ENCODE measurements at places on chromosomes 7 and 10.
A peak's percentile ranks its signal among the peaks of the same experiment; 100 is the strongest.

- DNase-seq, result no peak
Observed at GRCh38 chr10:89909752-89910151, 208.4 kb downstream of the KIF20B start.

DNA sequence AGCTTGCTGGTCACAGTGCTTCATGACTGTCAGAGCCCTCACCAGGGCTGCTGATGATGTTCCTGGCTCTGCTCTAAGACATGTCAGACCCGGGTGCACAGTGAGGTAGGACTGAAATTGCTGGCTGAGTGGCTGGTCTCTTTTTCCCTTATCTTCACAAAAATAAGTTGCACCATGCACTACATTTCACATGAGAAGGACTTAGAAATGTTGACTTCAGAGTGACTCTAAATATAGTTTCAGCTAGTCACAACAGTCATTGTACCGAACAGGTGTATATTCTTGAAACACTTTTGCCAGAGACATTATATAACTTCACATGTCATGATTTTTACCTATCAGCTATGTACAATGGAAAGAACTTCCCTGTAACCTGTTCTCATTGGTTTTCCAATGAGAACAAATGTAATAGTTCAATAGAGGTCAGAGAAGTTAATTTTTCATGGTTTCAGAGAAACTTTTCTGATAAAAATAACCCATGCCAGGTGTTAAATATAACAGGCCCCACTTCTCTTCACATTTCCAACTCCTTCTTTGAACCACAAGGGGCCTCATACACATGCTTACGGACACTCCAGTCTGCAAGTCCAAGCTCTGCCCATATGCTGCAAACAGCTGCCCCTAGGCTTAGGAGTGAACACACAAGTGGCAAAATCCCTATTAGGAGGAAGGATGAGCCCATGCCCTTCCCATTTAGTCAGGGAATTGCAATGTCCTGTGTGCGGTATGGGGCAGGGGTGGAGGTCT is 115.6 kb downstream of the CDK6 start:
- DNase-seq, result no peak

DNA sequence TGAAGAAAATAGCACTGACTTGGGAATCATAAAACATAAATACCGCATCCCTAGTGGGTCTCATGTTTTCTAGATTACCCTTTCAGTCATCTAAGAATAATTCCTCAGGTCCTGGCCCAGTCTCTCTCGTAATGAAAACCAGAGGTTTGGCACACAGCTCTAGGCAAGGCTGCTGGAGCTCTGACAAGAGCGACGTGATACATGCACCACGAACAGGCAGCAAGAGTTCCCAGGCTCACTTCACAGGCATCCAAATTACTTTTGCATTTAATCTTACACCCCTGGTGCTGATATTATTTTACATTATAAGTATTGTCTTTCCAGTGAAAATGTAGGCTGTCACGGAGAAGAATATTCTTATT is 105.2 kb downstream of the THSD7A start:
- no peak for DNase-seq

DNA sequence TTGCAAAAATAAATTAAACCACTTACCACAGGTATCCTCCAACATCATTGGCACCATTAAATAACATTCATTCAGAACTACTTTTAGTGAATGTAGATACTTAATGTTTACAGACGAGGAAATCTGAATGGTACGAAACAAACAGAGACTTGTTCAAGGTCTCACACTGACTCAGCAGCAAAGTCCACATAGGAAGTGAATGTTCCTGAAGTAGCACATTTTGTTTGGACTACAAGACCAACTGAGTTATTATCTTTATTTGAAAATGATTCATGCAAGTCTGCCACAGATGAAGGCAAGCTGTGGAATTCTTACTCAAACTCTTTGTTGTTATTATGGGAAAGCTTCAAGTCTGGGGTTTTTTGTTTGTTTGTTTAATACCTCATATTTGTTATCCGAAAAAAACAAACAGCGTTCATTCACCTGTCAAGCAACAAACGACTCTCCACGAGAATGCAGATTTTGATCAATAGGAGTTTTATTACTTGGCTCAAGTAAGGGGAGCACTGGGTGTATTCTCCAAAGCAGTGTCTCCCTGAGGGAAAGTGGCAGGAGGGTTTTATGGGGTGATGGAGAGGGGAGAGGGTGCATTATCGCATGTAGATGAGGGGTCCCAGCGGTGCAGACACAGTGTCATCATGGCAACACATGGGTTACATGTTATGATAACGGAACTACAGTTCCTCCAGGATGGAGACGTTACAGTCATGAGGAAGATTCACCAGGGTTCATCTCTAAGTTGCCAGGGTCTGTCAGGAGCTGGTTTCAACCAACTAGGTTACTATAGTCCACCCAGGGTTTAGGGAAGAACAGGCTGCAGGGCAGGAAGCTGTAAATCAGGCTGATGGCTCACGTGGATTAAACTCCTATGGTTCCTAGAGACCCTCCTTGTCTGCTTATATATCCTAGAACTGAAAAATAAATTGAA is 147.7 kb upstream of the AKR1E2 start:
- DNase-seq, result no peak

GRCh38 chr10:110946496-110946895 is 27.1 kb downstream of the SHOC2 start:
- DNase-seq, result no peak

- no peak for DNase-seq
Observed at GRCh38 chr10:121091961-121092719, 241.0 kb downstream of the WDR11 start.

DNA sequence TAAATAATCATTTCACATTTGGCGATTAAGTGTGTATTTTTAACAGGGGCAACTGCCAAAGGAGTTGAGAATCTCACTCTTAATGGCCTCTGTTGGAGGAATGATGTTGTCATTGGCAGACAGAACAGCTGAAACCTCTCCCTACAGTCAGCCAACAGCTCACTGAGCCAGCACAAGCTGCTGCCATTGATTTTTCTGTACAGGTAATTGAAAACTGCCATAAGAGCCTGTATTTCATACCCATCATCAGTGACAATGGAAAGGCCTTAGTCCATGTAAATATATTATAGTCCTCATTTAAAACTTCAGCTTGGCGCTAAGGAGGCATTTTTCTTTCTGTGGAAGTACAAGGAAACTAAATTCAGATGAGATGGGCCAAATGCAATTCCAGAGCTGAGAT is 28.1 kb upstream of the PTN start:
- no peak for DNase-seq

DNA sequence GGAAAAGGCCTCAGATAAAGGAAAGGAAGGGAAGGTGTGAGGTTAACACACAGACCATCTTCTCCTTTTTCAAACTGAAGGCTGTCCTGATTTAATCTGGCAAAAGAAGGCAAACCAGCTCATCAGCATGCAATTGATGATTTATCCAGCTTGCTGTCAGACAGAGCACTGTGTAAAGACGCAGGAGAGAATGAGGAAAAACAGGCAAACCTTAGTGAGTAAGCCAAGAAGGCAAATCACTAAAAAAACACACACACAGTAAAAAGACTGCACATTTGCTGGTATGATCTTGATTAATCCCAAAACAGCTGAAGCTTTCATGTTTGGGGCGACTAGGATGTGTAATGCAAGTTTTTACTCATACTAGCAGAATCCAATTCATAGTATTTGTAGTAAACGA is 65.8 kb upstream of the SKAP2 start:
- no peak for DNase-seq

GRCh38 chr10:75013522-75013921 is 97.9 kb upstream of the SAMD8 start:
- DNase-seq, result no peak

DNA sequence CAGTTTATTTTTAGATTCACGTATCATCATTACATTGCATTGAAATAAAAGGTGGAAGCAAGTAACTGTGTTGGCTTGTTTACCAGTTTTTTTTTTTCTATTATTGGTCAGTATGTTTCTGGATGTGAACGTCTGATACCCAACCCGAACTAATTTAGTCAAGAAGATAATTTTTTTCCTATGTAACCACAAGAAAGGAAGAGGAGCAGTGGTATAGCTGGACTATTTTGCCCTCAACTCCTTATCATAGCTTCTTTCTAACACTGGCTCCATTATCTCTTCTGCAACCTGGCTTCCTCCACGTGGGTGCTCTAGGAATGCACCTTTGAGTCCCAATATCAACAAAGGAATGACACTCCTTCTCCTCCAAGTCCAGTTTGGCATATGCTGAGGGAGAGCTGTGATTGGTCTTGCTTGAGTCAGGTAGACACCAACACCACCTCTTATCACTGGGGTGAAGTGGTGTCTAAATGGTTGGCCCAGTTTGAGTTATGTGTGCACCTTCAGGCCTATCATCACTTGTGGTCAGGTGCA is 29.4 kb downstream of the OR9A2 start:
- DNase-seq, result no peak

GRCh38 chr10:118563373-118563890 is 32.0 kb downstream of the PRLHR start:
- no peak for DNase-seq

- DNase-seq, result no peak
Observed at GRCh38 chr7:102895602-102896001, 17.2 kb upstream of the LRRC17 start.

DNA sequence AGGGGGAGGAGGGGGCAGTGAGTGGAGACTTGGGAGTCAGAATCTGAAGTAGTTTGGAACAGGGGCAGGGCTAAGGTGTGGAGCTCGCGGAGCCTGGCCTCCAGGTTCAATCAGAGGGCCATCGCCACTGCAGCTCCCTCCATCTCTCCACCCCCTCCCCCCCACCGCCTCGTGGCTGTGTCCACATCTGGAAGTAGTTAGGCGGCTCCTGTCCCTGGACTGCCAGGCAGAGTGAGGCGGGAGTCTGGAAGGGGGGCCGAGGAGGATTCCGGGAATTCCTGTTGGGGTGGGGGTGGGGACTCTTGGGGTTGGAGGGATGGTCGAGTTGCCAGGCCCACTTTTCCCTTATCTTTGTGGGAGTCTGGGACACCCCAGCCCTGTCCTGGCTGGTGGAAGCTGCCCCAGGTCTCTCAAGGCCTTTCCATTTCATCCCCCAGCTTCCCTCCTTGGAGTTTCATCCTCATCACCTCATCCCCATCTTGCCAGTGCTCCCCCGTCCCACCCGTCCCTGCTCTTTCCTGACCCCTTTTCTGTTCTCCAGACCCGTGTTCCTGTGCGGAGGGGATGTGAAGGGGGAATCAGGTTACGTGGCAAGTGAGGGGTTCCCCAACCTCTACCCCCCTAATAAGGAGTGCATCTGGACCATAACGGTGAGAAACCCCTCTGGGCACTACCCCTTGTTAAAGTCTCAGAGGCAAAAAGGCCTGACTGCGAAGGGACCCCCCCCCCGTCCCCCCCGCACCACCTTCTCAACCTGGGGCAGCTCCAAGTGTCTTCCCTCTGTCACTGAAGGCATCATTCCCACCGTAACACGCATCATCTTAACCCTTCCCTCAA is 944 bp downstream of the PCOLCE start:
- DNase-seq, result no peak

GRCh38 chr7:55280031-55280454 is 85.1 kb upstream of the LANCL2 start:
- DNase-seq, result peak; percentile 43

DNA sequence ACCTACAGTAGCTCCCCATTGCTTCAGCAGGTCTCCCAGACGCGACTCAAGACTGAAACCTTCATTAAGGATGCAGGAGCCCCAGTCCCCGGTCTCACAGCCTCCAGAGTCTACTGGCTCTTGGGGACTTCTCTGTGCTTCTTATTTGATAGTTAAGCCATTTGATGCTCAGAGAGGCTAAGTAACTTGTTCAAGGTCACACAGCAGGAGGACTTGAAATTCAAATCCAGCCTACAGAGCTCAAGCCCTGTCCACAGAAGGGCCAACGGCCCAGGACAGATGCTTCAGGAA is 21.2 kb upstream of the ZMIZ1 start:
- DNase-seq, result no peak

- DNase-seq, result no peak
Observed at GRCh38 chr7:150811-151221, 41.6 kb upstream of the FAM20C start.

Data from T follicular helper cell (primary cell).